GM23248 (cell line): ENCODE measurements at places on chromosomes 4 and X.

GRCh38 chrX:25851141-25851540 lies 287.0 kb upstream of the MAGEB18 start:
- no peak for DNase-seq

DNA sequence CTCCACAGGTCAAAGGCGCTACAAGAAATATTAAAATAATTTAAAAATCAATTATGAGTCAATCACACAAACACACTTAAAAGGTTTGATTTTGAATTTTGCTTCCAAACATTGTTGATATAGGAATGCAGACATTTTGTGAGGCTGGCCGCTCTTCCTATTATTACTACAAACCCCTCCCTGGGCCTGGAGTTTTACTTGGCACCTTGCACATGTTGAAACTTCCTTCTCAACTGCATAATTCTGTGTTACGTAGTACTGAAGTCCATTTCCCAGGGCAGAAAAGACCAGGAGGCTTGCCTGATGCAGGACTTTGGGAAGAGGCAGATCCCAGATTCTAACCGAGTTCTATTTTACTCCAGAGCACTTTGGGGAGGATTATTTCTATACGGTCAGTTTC lies 71.5 kb downstream of the CYTL1 start:
- no peak for DNase-seq

DNA sequence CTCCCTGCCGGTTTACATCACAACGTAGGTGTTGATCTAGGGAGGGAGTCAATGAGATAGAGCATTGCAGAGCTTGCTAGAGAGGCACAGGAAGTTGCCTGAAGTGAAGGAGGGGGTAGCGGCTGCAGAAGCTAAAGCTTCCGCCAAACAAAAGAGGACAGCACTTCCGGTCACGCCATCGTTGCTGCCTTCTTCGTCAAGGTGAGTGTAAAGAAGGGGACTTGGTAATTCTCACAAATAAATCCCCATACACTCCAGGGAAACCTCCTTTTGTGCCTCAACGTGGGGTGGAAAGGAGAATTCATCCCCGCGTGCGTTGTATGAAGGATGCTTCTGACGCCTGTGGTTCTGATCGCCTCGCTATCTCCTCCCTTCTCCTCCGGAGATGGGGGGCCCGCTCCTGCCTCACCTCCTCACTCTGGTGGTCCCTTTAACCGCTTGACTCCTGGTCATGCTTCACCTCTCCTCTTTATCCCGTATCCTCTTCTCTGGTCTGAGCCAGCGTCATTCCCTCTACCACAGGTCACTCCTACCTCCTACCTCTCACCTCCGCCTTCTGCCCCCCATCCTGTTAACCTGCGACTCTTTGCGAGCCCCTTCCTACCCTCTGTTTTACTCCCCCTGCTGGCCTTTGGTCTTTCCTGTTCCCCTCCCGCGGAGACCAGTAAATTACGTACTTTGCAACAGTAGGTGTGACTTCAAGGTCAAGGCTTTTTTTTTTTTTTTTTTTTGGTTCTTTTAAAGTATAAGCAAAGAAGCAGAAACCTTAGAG lies 59.9 kb downstream of the GSPT2 start:
- DNase-seq: peak; percentile 64

DNA sequence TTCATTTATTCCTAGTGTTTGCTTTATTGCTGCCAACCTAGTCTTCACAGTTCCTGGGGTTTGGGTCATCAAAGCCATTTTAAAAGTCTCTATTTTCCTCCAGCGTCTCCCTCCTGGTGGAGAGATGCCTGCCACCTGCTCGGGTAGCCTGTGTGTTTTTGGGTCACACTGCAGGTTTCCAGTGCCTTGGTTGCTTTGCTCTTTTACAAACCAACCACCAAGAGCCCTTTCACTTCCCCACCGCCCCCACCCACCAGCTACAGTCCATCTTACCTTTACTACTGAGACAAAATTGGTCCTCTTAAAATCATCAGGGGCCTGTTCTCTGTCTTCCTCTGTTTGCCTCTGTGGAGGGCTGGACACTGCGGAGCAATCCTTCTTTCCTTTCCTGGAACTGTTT lies 280.5 kb upstream of the GATB start:
- no peak for DNase-seq

DNA sequence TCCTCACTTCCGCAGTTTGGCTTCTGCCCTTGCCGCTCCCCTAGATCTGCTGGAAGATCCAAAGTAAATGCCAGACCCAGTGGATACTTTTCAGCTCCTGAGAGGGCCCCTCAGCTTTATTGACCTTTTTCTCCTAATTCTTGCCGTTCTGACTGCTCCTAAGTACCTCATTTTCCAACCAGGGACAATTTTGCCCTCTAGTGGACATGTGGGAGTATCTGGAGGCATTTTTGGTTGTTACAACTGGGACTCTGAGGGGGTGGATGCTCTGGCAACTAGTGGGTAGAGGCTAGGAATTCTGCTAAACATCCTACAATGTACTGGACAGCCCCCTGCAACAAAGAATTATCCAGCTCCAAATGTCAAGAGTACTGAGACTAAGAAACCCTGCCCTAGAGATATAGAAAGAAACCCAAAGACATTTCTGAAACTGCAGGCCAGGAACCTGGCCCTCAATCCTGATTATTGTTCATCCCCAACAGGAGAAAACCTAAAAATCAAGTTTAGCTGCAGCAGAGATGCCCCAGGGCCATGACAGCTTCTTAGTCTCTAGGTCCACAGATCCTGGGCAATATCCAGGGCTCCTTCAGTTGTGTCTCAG lies 3.4 kb downstream of the TEX13B start:
- peak; percentile 49 for DNase-seq

GRCh38 chr4:61408861-61409260 lies 208.7 kb downstream of the ADGRL3 start:
- no peak for DNase-seq

- no peak for DNase-seq
Observed at GRCh38 chr4:94519925-94520789, 68.4 kb downstream of the PDLIM5 start.

DNA sequence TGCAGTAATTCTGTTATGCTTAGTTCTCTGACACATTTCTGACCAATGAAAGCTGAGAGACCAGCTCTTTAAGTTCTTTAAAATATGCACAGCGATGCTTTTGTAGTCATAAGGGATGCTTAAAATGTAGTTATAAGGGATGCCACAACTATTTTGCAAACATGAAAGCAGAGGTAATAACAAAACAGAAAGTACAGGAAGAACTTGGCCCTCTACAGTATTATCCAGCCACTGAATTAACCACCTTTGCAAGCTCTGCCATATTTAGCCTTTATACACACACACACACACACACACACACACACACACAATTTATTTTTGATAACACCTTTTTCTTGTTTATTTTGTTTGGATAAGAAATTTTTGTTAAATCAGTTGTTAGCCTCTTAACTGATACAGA lies 590.0 kb downstream of the FAT4 start:
- no peak for DNase-seq

DNA sequence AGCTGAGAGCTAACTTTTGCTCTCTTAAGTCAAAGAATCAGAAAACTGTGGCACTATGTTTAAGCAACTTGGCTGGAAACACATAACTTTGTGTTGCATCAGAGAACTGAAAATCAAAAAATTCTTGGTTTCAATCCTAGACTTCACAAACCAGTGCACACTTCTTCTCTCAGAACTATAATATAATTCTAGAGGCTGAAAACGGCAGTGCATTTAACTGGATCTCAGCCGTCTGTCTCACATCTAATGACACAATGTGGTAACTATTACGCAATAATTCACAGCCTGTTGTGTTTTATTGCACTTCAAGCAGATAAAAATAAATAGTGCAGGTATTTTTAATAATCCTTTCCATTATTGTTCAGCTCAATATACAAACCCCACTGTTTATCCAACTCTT lies 260.6 kb upstream of the DIAPH2 start:
- DNase-seq: peak; percentile 49

DNA sequence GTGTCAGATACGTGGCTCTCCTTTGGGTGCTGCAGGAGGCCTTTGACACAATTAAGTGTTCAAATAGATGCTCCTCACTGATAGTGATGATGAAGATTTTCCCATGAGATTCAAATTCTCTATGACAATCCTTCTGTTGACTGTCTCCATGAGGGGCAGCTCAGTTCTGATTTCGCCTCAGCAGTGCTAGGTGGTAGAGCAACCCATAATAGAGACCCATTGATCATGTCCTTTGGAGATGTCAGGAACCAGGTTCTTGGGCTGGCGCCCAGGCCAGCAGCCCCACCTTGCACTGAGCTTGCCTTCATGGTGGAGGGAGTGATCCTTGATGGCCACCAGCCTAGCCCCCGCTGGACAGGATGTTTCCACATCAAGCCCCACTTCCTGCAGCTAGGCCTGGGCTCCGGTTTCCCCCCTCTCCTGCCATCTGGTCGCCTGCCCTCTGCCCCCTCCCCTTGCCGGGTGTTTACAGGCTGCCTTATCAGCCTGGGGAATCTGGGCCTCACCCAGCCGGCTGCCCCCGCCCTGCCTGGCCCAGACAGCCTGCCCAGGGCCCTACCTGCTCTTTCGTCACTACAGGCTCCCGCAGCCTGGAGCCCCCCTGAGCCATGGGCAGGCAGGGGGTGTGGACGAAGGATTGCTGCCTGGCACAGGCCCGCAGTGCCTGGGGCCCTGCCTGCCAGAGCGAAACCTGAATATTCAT lies 12.6 kb downstream of the ELF4 start:
- no peak for DNase-seq

GRCh38 chr4:142129931-142130330 lies 493.5 kb downstream of the IL15 start:
- DNase-seq: peak; percentile 4

GRCh38 chr4:102500696-102501446 lies at the start of gene NFKB1:
Gene NFKB1 (plus strand): TSS chr4:102501359. CDS start chr4:102525519, 24,160 bp downstream.
- peak; percentile 80 for DNase-seq

DNA sequence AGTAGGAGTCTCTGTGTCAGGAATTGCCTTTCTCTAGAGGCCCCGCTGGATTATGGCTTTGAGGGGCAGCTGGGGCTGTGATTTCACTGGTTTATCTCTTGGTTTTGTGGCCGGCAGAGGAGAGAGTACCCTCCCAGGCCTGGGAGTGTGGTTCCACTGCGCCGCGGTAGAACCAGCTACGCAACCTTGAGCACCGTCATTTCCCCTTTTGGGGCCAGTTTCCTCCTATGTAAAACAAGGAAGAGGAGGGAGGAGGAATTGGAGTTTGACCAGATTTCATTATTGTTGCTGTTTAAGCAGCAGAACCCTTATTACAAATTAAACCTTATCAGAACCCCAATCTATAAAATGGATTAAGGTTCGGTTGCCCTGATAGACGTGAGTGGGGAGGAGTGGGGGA lies 4.4 kb downstream of the SOX3 start:
- DNase-seq: no peak

- no peak for DNase-seq
Observed at GRCh38 chrX:2549876-2550275, 49.1 kb upstream of the DHRSX start.

DNA sequence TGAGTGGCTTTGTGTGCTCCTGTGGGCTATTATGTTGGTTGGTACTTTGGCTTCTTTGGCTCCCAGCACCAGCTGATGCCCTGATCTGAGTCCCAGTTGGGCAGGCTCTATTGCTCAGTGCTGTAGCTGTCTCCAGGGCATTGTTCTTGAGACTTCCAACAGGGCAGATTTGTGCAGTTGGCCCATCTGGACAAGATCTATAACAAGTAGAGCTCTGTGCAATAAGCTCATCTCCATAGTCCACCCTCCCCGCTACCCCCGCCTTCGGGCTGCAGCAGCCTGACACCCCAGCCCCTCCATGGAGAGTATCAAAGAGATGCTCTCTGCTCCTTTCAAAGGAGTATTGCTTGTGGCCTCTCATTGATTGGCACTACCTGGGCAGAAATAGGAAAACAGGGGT lies 5.8 kb upstream of the TMEM31 start:
- no peak for DNase-seq

GRCh38 chr4:156521631-156522030 lies 450.0 kb downstream of the PDGFC start:
- DNase-seq: no peak

DNA sequence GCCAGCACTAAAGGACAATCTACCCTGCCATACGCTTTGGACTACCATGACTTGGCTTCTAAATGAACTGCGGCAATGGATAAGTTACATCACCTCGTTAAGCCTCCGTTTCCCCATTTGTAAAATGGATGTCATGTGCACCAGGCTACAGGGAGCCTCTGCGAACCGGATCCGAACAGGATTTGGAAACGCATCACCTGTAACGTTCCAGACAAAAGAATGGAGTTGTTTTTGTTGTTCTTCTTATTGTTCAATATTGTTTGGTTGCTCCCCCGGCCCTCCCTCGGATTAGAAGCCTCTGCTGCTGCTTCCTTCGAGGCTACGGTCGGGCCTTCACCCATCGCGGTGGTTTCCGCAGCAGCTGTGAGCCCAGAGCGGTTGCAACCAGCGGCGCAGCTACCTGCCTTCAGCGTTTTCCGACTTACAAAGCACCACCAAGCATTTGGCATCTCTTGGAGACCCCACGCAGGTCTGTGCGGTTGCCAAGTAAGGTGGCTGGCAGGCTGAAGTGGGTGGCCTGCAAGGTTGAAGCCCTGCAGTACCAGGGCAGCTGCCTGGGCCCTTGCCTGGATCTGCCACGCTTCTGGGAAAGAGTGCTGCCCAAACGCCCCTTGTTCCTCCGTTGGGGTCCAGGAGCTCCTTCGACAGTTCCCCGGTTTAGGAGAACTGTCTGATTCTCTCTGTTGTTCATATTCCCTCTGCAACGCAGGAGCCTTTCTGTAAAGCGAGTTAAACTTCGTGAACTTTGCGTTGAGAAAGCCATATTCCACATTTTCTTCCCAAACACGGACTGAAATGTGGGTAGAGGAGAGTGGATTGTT lies 7.1 kb downstream of the NKX3-2 start:
- no peak for DNase-seq

DNA sequence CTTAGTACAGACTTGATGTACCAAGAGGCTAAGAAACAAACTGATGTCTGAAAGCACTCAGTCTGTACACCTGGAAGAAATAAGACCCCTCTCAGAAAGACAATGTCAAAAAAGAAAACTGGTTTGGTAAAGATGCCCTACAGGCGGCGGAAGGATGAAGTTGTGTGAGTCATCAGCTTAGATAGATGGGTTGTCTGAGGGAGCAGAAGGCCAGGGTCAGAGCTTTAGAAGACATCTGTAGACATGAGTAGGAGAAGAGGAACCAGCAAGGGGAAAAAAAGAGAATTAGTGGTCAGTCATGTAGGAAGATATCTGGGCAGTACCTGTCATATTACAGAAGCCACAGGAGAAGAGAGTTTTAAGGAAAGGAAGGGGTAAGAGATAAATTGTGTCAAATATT lies 8.3 kb downstream of the SRPX2 start:
- DNase-seq: no peak

DNA sequence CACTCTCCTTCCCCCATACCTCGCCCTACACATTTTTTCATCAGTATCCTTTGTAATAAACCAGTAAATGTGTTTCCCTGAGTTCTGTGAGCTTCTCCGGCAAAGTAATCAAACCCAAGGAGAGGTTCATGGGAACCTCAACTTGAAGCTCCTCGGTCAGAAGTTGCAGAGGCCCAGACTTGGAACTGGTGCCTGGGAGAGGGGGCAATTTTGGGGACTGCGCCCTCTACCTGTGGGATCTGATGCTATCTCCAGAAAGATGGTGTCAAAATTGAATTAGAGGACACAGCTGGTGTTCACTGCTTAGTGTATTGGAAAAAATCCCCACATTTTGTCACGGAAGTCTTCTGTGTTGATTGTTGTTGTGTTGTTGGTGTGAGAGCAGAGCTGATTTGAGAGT lies 70.6 kb downstream of the ATP11C start:
- no peak for DNase-seq
